ENCODE measurements at places on chromosomes 12 and 14.

- no peak for DNase-seq
These were observed 4.4 kb upstream of the BICD1 start for GRCh38 chr12:32102234-32102633.

- no peak for DNase-seq
These were observed 175.8 kb downstream of the ETV6 start for GRCh38 chr12:11825278-11825677.

DNA sequence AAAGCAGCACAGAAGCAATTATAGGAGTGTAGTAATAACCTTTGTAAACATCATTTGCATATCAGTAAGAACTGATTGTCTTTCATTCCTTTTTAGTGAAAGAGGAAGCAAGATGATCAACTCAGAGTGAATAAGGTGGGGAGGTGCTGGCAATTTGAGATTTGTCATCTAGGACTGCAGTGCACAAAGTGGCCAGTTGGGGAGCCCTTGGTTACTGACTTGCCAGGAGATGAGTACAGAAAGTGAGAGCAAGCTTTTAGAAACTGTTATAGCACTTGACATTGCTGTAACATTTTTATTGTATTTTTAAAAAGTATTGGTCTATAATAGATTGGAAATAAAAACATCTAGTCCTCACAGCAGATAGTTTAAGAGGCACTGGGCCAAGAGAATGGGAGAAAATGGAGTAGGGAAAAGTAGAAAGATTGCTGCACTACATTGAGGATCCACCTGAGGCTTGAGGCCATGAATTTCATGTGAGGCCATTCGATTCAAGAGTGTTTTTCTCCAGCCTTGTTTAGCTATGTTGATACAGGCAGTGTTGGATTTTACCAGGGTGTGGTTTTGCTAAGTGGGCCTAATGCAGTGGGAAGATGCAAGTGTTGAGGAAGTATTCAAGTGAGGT is 98.2 kb downstream of the SNAPC1 start:
- DNase-seq = peak; percentile 74

GRCh38 chr12:114920771-114921554 is 237.0 kb upstream of the TBX3 start:
- DNase-seq = no peak

DNA sequence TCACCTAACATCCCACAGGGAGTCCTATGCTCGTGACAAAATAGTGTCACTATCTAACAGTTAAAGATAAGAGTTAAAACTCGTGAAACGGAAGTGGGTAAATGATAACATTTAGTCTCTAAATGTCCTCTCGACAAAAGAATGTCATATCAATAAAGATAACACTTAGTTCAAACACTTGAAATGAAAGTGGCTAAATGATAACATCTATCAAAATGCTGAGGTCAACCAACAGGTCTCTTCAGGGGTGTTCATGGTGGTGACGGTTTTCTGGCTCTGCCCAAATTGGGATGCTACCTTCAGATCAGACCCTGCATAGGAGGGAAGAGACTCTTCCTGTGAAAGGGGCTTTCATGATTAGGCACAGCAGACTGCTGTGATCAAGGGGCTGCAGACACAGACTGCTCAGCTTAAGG is 22.1 kb downstream of the IL26 start:
- no peak for DNase-seq

- DNase-seq = no peak
These were observed 33.0 kb downstream of the DEGS2 start for GRCh38 chr14:100126401-100126800.

- DNase-seq = no peak
These were observed 15.6 kb upstream of the DYNC1H1 start for GRCh38 chr14:101948666-101949216.

- peak; percentile 66 for DNase-seq
These were observed 33.5 kb downstream of the FMNL3 start for GRCh38 chr12:49673446-49674317.

DNA sequence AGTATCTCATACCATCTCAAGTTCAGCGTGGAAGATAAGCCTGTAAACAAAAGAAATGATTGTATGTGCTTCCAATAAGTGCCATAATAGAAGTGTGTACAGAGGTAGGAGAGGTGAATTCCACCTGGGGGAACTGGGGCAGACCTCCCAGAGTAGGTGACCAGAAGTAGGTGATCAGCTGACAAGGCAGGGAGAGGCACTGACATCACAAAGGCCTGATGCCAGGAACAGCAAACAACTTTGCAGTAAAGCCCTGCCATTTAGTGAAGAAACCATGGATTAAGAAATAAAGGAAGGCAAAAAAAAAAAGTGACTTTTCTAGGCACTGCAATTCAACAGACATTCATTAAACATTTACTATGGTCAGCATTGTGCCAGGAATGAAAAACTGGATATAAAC is 31.1 kb downstream of the NR1H4 start:
- DNase-seq = no peak

Measured in WTC11 (cell line).